ENCODE measurements at places on chromosomes 16 and 17. TPM values are rescaled to one million over a fixed set of nuclear protein-coding genes. Genes with fewer than 3 reads are reported as not detected.

Gene PIK3R6
- 81.7 TPM for total RNA-seq

GRCh38 chr16:53908731-53909130 lies 204.8 kb downstream of the FTO start:
- no peaks in the 10 kb centered on the region for H3K27me3 ChIP-seq
- H3K4me3 ChIP-seq = no peak overlapping the region
- no peaks in the 10 kb centered on the region for H3K36me3 ChIP-seq
- no peaks in the 10 kb centered on the region for H3K4me1 ChIP-seq
- DNase-seq = no peak

GRCh38 chr17:38958756-38959155 lies 8.4 kb downstream of the FBXO47 start:
- no peak overlapping the region for H3K27ac ChIP-seq
- H3K36me3 ChIP-seq = no peaks in the 10 kb centered on the region
- H3K4me3 ChIP-seq = no peak overlapping the region
- no peak for DNase-seq
- H3K27me3 ChIP-seq = no peaks in the 10 kb centered on the region

DNA sequence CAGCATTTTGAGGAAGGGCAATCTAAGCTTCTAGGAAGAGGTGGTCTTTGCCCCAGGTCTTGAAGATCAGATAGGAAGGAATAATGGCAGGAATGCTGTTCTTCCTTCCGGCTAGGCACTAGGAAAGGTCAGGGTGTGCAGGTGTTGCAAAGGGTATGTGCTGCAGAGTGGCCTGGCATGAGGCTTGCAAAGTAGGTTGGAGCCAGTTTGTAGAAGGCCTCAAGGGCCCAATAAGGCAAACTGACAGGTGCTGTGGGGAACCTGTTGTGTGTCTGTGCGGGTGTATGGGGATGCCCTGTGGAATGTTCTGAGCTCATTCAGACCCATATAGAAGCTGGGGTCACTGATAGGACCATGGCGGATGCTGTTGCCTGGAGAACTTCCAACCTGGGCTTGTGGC lies 12.7 kb downstream of the MSI2 start:
- no peaks in the 10 kb centered on the region for H3K27me3 ChIP-seq
- H3K4me3 ChIP-seq = no peak overlapping the region
- H3K4me1 ChIP-seq = no peaks in the 10 kb centered on the region
- no peak for DNase-seq
- peaks cover 43% of the 10 kb centered on the region for H3K36me3 ChIP-seq
- no peak overlapping the region for H3K27ac ChIP-seq

DNA sequence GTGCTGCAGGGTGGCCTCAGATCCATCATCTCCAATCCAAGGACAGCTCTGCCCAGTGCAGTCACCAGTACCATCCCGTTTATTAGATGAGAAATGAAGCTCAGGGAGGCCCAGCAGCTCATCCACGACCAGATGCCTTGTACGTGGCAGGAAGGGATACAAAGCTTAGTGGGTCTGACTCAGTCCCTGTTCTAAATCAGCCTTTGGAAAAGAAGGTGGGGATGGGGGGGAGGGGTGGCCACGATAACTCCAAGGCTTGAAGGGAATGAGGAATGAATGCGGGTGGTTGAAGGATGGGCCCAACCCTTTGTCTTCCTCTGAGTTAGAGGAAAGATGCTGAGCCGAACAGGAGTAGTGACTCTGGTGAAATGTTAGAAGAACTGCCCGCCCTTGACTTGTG lies 25.8 kb downstream of the LLGL2 start:
- no peak overlapping the region for H3K4me3 ChIP-seq
- H3K27me3 ChIP-seq = no peaks in the 10 kb centered on the region
- no peaks in the 10 kb centered on the region for H3K36me3 ChIP-seq
- H3K4me1 ChIP-seq = no peaks in the 10 kb centered on the region

DNA sequence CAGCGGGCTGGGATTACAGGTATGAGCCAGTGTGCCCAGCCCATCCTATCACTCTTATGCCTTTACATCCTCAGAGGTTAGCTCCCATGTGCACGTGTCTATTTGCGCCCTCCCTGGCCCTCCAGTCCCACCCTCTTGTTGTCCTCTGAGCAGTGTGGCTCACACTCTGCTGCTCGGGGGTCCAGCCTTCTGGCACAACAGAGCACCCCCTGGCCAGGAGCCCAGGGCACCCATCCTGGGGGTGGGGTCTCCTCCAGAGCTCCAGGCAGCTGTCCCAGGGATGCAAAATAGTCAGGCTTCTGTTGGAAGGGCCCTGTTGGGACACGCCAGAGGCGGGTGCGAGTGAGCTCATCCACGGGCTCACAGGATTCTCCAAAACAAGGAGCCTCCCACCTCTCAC lies 11.7 kb upstream of the FAM83G start:
- no peaks in the 10 kb centered on the region for H3K4me1 ChIP-seq
- no peak overlapping the region for H3K4me3 ChIP-seq
- no peaks in the 10 kb centered on the region for H3K36me3 ChIP-seq

Gene PMFBP1
- 1.8 TPM for total RNA-seq

- H3K27ac ChIP-seq = no peak overlapping the region
- DNase-seq = no peak
- no peak overlapping the region for H3K4me3 ChIP-seq
- H3K27me3 ChIP-seq = no peaks in the 10 kb centered on the region
- no peaks in the 10 kb centered on the region for H3K36me3 ChIP-seq
These were observed 4.4 kb upstream of the ARMC7 start for GRCh38 chr17:75105126-75106080.

All from GM12878 (cell line).